ENCODE measurements at places on chromosomes 6 and 20.

DNA sequence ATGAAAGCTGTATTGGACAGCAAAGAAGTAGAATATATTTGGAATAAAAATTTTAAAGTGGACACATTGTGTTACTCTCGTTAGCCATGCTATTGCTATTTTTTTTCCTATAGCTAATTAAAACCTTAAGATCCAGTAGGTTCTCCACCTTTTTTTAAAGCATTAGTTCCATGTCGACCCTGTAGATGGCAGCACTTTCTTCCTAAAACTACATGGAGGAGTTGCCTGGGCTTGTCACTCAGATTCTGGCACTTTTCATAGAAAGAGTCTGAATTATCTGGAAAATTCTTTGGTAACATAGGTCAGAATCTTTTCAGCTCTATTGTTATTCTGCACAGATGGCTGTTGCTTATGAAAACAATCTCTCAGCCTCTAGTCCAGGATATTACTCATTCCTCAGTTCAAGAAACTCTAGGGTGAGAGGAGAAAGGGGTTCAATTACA lies 42.0 kb upstream of the ESR1 start:
- DNase-seq: no peak

DNA sequence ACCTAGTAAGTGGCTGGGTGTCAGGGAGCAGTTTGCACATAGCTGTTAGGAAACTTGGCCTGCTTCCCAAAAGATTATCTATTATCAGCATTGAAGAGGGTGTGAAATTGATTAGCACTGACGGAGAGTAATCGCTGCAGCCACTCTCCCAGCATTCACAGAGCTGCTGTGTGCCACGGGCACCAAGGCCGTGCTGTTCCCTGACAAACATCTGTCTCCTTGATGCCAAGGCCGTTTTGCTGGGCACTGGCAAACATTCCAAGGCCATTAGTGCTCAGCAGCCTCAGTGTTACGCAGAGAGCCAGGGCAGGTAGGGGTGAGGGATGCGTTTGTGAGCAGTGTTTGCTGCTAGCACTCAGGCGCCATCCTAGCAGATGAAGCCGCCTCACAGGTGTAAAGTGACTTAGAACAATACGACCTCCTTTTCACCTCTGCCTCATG lies 57.7 kb upstream of the VSTM2L start:
- no peak for DNase-seq

- no peak for DNase-seq
Observed at GRCh38 chr6:150514806-150515380, 84.8 kb upstream of the PLEKHG1 start.

GRCh38 chr6:53302678-53303360 lies 45.9 kb downstream of the ELOVL5 start:
- no peak for DNase-seq

GRCh38 chr6:87146363-87146762 lies 9.0 kb upstream of the ZNF292 start:
- DNase-seq: no peak

GRCh38 chr6:8005136-8005535 lies 59.1 kb downstream of the BLOC1S5 start:
- DNase-seq: no peak

DNA sequence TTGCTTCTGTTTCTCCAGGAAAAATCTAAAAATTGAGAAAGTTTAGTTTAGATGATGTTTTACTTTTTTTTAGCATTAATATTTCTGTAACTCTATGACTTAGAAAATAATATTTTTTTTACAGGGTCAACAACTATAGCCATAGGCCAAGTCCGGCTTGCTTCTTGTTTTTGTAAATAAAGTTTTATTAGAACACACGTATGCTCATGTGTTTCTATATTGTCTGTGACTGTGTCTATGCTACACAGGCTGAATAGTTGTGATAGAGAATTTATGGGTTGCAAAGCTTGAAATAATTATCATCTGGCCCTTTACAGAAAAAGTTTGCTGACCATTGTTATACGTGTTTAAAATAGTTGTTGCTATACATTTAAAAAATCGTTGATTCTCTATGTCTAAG lies 399.2 kb downstream of the EPM2A start:
- no peak for DNase-seq

DNA sequence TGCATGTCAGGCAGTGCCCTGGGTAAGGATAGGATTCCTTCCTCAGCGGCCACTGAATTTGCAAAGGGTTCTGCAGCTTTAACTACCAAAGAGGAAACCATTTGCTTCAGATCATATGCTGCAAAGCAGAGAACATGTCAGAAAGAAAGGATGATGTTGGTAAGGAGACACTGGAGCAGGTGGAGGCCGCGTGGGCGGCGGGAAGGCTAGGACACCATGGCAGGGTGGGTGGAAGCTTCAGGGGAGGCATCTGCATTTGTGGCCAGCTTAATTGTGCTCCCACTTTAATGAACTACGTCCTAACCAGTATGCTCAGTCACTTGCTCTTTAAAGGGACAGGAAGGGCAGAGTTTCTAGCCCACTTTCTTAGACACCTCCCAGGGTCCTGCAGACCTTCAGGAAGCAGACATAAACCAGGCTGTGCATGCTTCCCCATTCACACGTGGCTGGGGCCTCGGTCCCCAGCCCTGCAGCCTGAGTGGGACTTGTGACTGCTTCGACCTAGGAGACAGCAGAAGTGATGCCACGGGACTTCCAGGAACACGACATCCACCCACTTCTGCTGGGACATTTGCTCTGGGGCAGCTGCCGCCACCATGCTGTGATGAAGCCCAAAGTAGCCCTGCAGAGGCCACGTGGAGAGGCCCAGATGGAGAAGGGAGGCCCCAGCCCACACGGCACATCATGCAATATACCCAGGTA lies 76.1 kb downstream of the GINS1 start:
- no peak for DNase-seq

GRCh38 chr20:3727401-3728021 lies 5.0 kb upstream of the HSPA12B start:
- no peak for DNase-seq

DNA sequence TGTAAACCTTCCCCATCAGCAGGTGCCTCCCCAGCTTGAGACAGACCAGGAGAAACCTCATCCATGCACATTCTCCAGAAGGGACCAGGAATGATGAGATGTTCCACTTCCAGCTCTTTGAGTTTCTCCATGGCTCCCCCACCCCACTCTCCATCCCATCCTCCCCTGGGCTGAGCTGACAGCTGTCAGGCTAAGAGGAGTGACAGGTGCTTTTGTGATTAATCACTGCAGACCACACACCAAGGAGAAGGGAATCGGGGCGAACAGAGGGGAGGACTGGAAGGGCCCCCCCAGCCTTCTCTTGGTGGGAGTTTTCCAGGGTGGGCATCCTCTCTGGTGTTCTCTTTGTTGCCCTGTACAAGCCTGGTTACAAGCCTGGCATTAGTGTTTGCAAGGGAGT lies 56.1 kb upstream of the ZFAND3 start:
- no peak for DNase-seq

GRCh38 chr20:63705232-63706026 lies 2.3 kb downstream of the ARFRP1 start:
- DNase-seq: no peak

DNA sequence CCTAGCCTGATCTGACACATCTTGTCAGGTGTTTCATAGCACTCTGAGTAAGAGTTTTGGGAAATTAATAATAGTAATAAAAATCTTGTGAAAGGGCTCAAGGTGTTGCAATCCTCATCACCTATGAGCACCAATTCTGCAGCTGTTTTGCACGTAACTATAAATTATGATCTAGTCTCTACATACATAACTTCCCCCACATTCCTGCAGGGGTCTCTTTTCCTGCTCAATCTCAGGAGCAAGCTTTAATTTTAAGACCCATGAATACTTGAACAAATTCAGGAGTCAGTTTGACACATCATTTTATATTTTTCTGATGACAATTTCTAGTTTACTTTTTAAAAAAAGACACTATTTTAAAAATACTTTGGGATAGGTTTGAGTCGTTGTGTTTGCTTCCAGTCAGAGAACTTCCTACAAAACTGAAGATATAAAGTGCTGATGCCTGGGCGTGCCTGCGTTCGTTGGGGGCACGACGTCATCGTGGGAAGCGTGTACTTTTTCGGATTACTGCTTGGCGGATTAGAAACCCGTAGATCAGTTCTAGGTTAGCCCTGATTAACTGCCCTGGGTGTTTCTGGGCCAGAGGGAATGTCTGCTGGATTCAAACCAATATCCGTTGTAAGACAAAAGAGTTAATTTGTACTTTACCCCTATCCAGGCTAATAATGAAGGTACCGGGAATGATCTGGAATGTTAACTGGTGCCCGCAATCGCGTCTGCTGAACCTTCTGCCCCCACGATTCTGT lies 1.0 kb upstream of the E2F3 start:
- peak; percentile 22 for DNase-seq

- DNase-seq: no peak
Observed at GRCh38 chr20:41304002-41304401, 13.5 kb downstream of the ZHX3 start.

GRCh38 chr6:156260815-156261214 lies 516.4 kb upstream of the ARID1B start:
- DNase-seq: no peak

GRCh38 chr6:3458706-3459421 lies 2.0 kb upstream of the SLC22A23 start:
- no peak for DNase-seq

DNA sequence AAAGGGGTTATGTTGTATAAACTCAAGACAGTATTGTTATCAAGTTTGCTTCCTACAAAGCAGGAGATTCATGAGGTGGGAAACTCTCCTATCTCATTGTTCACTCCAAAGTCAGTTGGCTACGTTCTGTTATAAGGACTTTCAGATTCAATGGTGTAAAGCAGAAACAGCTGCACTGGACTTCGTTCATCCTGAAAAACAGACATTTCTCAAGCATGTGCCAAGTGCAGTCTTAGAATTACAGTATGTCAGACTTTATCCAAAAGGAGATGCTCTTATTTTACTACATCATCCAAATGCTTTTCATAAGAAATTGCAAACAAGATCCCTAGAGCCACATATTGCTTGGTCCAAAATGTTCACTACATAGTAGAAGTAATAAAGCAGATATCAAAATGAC lies 14.9 kb downstream of the COL21A1 start:
- no peak for DNase-seq

GRCh38 chr6:150165020-150165702 lies 22.3 kb downstream of the PPP1R14C start:
- no peak for DNase-seq

GRCh38 chr6:16723826-16724225 lies 37.4 kb downstream of the ATXN1 start:
- no peak for DNase-seq

- DNase-seq: no peak
Observed at GRCh38 chr6:162053084-162053483, 674.5 kb downstream of the PRKN start.

DNA sequence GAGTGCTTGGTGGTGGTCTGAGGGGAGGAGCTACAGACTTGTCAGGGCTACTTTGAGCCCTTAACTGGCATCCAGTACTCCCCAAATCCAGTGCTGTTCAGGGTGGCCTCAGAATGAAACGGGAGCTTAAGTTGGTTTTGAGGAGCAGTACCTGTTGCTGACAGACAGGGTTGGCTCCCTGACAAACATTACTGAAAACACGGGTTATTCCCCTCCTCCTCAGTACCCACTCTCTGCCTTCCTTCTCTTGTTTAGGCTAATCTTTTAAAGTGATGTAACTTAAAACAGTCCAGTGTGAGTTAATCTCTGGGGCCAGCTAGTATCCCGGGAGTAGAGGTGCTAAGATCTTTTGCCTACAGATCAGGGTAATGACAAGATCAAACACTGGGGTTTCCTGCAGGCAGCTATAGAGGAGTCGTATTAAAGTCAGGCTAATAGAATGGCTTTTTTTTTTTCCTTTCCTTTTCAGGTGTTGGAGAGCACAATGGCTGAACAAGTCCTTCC lies 3.7 kb downstream of the TNFAIP3 start:
- DNase-seq: peak; percentile 35

GRCh38 chr20:13870170-13870748 lies 85.4 kb downstream of the NDUFAF5 start:
- DNase-seq: no peak

- no peak for DNase-seq
Observed at GRCh38 chr6:25010902-25011625, 75.3 kb upstream of the RIPOR2 start.

DNA sequence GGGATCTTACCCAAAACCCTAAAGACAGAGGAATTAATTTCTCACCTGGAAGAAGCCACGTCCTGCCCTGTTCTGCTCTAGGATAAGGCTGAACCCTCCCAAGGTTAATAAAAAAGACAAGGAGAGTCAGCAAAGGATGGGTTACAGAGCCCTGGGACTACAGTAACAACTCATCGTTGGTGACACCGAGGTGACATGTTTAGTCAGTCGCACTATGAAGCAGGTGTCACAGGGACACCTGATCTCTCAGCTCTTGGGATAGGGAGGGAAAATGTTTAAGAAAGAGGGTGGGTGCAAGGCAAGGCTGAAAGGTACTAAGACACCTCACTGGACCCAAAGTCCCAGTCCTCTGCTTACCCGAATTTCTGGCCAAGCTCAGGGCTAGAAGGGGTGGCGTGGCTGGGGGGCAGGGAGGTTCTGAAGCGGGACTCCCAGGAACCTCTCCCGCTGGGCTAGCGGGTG lies 562 bp downstream of the MOCS1 start:
- DNase-seq: no peak

DNA sequence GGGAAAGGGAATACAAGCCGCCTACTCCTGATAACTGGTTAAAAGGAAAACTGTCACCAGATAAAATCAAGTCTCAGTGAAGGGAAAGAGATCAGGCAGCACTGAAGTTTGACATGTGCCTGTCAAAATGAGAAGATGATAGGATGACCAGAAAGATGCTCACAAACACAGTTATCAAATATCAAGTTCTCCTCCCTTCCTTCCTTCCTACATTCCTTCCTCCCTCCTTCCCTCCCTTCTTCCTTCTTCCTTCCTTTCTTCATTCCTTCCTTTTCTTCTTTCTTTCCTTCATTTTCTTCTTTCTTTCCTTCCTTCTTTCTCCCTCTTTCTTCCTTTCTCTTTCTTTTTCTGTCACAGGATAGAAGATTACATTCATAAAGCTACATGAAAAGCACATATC lies 55.2 kb downstream of the MYB start:
- DNase-seq: no peak

DNA sequence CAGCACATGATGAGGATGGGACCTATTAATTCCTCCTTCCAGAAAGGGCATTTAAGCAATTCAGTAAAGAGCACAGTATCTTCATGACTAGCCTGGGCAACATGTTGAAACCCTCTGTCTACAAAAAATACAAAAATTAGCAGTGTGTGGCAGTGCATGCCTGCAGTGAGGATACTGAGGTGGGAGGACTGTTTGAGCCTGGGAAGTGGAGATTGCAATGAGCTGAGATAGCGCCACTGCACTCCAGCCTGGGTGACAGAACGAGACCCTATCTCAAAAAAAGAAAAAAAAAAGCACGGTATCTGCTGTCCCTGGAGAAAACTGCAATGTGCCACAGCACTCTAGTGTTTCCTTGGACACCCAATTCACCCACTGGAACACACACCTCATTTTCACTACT lies 18.4 kb downstream of the SAMD3 start:
- DNase-seq: no peak

- no peak for DNase-seq
Observed at GRCh38 chr6:127389706-127390105, 46.3 kb upstream of the ECHDC1 start.

DNA sequence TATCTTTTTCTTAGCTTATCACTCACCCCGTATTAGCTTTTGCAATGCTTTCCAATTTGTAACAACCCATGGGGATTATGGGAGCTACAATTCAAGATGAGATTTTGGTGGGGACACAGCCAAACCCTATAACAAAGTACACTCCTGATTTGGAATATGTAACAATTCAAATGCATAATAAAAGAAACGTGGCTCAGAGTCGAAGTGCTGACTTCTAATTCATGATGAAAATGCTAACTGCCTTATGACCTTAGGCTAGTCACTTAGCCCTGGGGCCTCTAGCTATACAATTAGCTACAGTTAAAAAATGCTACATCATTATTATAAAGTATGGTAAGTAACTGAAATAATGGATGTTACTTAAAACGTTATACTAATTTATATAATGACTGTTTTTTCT lies 955.0 kb upstream of the FLRT3 start:
- DNase-seq: no peak

Data from activated T-cell treated with anti-CD3 and anti-CD28 coated beads for 48 hours (primary cell).